Brain (organoid and tissue), 16 donors: ENCODE measurements at places on chromosomes 3 and 15.

GRCh38 chr15:44734839-44735481 lies 1.4 kb upstream of the TRIM69 start:
- DNase-seq: no peak

GRCh38 chr3:41112466-41112865 lies 86.8 kb upstream of the CTNNB1 start:
- no peak for DNase-seq

DNA sequence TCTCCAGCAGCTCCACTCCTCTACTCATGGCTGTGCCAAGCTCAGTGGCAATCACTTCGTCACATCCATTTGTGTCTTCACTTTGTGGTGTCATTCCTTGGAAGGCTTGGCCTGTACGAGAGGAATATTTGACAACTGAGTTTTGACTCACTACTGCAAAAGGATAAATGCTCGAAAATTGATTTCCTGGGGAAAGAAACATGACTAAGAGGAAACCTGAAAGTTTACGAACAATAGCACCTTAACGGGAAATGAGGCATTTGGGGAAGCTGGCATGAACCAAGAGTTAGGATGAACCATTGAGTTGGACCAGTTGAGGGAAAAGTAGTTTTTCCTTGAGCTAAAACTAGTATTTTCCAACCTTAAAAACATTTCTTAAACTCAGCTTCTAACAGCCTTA lies 74.2 kb upstream of the ABHD17C start:
- DNase-seq: no peak

DNA sequence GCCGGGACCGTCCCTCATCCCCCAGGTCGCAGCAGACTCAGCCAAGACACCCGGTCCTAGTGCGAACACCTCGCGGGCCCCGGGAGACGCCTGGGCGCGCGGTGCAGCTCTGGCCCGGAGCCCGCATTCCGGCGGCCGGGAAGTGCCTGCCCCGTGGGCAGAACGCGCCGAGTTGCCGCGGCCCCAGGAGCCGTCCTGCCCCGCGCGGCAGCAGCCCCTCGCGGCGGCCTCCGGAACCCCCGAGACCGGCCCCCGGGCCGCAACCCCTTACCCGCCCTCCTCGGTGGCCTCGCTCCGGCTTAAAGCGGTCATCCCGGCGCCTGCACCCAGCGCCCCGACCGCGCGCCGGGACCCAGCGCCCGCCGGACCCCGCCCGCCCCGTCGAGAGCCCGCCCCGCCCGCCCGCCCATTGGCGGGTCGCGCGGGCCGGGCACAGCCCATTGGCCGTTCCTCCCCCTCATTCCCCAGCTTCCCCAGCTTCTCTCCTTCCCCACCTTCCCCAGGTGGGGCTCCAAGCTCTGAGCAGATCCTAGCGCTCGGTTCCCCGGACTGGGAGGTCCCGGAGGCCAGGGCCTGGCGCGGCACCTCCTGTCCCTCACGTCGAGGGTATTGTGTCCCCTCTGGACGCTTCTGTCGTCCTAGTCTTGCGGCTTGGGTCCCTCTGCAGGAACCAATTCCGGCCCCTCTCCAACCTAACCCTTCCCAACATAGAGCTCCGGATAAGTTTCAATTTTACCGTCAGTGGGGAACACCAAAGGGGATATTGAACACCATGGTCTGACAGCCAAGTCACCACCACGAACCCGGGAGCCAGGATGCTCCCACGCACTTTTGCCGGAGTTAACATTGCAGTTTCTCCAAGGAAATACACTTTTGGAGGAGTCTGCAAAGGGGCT lies at the start of gene GRAMD2A:
Gene GRAMD2A (minus strand): TSS at position 328 of the 896 bp plus-strand sequence.
- no peak for DNase-seq

DNA sequence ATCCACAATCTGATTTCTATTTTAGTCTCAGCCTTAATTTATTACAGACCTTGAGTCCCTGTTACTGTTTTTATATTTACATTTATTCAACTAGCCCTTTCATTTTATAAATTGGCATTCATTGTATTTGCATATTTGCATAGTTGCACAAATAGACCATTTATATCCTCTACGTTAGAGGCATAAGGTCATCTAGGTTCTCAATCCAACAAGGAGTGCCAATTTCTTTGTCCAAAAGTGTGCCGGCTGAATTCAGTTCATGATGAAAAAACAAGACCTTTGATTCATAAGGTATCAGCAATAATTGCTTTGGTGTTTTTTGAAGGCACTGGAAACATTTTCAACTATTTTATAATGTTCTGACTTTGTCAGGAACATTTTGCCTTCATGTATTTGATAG lies 33.9 kb upstream of the NANOGP8 start:
- no peak for DNase-seq

GRCh38 chr3:181066143-181067087 lies 76.9 kb upstream of the DNAJC19 start:
- DNase-seq: no peak

DNA sequence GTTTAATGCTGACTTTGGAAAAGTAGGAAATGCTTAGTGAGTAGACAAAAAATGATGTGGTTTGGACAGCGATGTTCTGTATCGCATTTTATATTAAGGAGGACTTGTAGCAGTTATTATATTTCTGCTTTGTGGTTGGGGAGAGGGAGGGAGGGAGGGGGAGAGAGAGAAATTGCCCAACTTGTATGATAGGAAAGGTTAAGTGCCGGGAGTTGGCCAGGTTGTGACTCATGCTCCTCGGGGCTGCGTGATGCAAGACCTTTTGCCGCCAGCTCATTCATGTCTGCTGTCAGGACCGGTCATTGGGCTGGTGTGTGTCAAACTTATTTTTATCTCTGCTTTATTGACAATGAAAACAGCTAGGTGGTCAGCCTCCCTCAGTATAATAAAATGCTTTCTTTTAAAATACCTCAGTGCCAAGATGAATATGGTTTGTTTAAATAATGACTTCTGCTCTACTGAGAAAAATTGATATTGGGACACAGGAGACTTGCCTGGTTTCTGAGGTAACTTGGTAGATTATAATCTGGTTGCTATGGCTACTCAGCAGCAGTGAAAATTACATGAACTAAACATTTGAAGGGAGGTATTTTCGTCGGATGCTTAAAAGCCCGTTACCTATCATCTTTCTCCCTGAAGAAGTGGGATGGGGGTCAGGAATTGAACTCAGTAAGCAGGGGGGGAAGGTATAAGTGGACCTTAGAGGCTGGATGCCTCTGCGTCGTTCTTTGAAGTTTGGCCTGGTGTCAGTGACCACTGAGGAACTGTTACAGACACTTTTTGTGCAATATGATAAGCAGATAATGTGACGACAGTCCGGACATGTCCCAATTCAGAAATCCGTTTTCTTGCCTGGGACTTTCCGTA lies 90.7 kb downstream of the FNDC3B start:
- no peak for DNase-seq

DNA sequence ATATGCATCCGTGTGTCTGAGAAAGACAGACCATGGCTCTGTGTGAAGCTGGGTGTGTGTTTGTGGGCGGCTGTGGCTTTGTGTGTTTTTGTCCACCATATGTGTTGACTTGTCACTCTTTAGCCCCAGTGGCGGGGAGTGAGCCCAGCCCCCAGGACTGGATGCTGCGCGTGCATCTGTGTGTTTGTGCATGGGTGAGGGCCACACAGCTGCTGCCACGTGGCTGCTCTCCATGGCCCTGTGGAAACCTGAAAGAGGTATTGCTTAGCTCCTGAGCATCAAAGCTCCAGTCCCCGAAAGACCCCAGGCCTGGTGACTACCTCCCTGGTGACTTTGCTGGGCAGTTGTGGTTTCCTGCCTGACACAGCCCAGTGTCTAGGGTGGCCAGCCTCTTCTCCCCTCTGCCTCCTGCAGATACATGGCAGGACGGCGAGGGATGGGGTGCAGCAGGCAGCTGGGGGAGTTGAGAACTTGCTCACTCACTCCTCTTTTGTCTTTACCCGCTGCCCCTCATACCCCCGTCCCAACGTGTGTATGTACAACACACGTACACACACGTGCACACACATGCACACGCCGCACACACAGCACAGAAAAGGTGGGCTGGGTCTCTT lies 6.5 kb downstream of the EPHB3 start:
- DNase-seq: peak; percentile 36

- no peak for DNase-seq
Observed at GRCh38 chr3:58079773-58080172, 71.6 kb downstream of the FLNB start.

DNA sequence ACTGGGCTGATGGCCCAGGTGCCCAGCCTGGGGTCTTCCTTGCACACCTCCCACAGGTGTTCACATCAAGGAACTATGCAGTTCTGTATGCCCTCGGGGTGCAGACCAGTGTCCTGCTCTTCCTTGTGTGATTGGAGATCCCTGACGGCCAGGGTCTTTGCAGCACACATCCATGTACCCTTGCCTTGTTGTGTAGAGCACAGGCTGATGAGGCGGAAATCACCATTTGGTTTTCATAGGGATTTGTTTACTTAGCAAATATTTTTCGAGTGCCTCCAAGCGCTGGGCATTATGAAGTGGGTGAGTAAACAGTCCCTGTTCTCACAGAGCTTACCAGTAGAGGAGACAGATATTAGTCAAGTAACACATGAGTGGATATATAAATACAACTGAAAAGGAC lies 209.3 kb upstream of the UMPS start:
- DNase-seq: no peak

GRCh38 chr3:67292356-67293121 lies 294.4 kb downstream of the KBTBD8 start:
- no peak for DNase-seq

DNA sequence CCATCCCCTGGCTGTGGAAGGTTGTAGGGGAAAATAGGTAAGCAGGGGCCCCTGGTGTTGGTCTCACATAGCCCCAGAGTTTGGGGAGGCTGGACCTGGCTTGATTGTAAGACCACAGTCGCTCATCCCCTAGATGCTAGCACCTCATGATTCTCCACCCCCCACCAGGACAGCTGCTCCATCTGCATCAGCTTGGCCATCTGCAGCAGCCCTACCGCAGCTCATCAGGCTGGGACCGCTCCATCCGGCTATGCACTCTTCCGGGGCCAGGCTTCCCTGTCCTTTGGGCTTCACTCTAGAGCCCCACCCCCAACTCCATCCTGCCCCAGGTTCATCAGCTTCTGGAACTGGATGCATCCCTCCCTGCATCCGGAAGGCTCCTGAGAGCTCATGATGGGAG lies 12.6 kb downstream of the SCN5A start:
- DNase-seq: no peak

- peak; percentile 5 for DNase-seq
Observed at GRCh38 chr15:22831473-22831872, 7.0 kb upstream of the NIPA2 start.

DNA sequence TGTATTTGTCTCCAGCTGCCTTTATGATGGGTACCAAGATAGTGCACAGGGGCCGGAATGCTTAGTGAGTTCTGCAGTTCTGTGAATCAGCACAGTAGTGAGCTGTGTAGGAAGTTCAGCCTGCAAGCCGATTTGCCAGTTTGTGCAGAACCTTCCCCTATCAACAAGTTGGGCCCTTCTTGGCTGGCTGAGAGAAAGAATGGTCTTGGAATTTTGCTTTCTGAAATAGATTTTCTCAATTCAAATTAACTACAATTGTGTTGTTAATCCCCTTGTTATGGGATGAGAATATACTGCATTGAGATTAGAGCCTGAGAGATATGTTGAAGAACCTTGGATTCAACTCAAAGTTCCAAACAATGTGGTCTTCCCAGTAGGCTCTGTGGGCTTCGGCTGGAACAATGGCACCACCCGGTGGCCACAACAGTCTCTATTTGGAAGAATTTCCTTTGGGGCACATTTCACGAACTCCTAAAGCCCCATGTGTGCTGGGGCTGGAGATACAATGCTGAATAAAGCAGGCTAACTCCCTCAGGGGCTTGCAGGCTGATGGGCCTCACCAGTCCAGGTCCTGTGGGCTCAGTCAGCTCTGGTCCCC lies 59.1 kb downstream of the TRIM42 start:
- peak; percentile 36 for DNase-seq

DNA sequence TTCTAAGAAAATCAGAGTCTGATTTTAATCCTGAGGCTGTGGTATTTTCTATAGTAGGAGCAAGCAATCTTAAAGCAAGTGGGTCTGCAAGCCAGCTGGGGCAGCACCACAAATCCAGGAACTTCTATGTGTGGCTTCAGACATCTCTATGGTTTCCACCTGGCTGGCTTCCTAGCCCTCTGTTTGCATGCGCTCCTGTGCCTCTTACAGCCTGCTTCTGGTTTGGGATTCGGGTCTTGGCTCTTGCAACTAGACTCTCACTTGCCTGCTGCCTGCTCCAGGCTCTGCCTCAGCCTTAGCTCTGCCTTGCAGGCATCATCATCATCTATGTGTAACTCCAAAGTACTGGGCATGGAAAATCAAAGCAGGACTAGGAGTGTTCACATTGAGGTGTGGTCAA lies 43.4 kb downstream of the MINDY4B start:
- no peak for DNase-seq

GRCh38 chr15:61003437-61004218 lies 225.5 kb downstream of the RORA start:
- peak; percentile 83 for DNase-seq

GRCh38 chr3:71415681-71416122 lies 167.8 kb downstream of the FOXP1 start:
- no peak for DNase-seq

GRCh38 chr15:49741712-49742111 lies 120.9 kb downstream of the DTWD1 start:
- DNase-seq: no peak

GRCh38 chr15:85414495-85414894 lies 34.1 kb downstream of the AKAP13 start:
- DNase-seq: no peak

GRCh38 chr3:16724487-16724886 lies 119.3 kb upstream of the DAZL start:
- DNase-seq: peak; percentile 8

DNA sequence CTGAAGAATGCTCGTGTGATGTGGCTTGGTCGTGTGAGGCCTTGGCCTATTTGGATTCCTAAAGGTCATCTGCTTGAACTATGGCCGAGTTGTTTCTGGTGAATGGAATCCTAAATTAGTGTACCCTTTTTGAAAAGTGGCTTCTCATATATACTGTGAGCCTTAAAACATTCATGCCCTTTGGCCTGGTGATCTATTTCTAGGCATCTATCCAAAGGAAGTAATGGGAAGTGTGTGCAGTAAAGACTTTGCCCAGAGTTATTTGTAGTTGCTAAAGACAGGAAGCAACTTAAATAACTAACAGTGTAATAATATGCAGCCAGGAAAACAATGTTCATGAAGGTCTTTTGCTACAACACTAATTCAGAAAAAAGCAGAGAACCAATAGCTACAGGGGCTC lies 3.0 kb downstream of the DGKG start:
- DNase-seq: no peak

DNA sequence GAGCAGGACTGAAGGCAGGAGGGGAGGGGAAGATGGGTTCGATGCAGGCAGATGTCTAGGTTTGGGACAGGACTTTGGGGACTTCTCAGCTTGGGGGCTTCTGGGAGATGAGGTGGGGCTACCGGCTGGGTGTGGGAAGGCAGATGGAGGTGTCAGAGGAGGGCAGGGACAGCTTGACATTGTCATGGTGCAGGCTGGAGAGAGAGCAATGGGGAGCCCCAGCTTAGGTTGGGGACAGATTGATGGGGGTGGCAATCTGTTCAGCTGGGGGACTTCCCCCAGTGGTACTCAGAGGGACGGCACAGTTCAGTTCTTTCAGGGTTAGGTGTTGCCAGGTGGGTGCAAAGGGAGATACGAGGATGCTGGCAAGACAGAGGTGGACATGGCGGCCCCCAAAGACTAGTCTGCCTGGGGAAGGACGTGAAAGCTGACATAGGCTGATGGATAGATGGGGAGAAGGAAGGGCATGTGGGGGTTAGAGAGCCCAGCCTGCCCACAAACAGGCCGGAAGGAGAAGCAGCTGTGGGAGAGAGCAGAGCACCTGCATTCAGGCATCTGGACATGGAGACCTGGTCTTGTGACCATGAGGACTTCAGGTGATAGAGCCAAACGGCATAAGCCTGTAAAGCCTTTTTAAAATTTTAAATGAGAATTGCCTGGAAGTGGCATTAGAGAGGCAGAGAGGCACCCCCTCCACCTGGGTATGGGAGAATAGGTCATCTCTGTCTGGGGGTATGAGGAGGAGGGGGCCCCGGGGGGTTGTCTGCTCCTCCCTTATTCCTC lies 21.1 kb downstream of the ACAA1 start:
- no peak for DNase-seq
